H4 (cell line): ENCODE measurements at places on chromosomes 7 and 10.

DNA sequence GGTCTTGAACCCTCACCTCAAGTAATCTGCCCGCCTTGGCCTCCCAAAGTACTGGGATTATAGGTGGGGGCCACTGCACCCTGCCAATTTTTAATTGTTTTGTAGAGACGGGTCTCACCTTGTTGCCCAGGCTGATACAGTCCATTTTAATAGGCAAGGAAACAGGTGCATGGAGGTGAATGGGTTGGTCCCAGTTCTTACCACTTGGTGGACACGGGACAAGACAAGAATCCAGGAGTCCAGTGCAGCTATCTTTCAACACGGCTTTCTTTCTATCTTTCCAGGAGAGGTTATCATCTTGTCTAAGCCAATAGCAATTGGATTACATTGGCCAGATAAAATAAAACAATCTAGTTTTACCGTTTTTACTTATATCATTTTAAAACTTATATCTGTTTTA lies 23.8 kb downstream of the TCF7L2 start:
- no peak for DNase-seq

DNA sequence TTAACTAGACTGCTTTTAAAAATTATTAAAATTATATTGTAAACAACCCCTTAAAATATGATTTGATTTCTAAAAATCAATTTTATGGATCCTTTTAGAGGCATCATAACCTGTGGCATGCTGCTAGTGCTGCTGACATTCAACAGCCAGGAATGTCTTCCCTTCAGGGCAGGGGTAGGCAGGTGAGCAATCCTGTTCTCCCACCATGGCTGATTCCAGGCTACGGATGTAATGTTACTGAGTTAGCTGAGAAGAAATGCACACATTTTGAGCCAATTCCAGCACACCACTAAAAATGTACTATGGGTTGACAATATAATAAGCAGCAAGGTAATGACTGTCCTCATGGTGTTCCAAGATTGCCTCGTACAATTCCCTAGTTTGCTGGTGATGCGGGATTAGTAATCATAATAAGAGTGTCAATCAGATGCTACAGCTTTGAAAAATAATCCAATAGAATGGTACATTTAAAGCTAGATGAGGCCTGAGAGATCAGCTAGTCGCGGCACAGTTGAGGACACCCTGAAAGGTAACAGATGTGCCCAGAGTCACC lies 108.7 kb upstream of the PRR15 start:
- DNase-seq = no peak

- no peak for DNase-seq
Observed at GRCh38 chr7:105131033-105131656, 117.1 kb downstream of the KMT2E start.

DNA sequence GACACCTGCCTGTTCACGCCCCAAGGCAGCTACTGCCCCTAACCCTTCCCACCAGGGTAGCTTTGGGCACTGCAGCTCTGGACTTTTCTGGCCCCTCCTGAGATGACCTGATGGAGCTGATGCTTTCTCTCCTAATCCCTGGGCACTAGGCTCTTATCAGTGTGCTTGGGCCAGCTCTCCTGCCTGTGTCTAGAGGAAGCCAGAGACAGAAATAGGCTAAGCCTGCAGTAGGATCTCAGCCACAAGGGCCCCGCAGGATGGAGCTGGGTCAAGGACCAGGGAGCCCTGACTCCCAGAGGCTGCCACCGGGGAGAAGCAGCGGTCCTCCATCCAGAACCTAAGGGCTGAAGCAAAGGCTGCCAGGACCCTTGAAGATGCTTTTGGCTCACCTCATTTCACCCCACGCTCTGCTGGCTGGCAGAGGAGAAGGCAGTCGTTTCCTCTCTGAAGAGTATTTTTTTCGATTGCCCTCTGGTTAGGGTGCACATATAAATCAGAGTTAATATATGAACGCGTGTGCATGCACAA lies 580.8 kb downstream of the GALNT17 start:
- DNase-seq = no peak

DNA sequence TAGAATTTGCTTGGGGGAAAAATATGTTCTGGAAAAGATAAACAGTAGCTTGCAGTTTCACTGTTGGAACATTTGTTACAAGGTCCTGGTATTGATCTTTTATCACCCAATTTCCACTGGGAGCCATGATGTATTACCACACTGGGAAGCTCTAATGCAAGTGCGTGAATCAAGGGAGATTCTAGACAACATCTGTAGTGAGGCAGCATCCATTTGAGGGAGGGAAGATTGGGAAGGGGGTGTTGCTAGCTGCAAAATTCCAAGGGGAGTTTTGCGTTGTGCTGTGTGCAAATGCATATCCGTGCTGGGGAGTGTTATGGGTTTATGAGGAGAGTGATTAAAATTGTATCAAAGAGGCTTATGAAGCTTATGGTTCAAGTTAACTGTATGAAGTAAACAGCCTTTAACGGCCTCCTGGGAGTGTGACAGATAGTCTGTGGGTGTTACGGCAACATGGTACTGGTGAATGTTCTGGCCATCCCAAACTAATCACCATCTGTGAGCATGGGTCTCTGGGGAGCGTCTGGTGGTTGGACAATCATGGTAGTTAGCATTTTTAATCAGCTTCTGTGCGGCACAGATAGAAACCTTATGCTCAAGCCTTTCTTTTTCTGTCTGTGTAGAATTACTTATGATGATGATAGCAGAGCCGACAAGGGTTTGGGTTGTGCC lies 601.9 kb upstream of the GALNT17 start:
- no peak for DNase-seq

DNA sequence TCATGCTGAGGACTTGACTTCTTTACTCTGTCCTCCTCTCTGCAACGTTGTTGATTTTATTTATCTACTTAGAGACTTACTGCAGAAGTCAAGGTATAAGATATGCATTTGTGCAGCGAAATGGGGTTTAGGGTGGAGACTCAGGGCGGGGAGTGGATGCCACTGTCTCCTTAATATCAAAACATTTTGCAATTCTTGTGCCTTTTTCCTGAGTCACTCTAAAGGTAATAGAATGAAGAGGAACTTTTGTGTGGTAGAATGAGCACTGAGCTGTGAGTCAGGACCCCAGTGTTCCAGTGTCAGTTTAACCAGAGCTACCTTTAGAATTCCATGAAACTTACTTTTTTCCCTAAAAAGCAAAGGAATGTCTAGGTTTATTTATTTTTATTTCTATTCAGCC lies 78.2 kb downstream of the VTI1A start:
- no peak for DNase-seq

GRCh38 chr10:77626266-77626935 lies 11.2 kb downstream of the KCNMA1 start:
- DNase-seq = peak; percentile 63

DNA sequence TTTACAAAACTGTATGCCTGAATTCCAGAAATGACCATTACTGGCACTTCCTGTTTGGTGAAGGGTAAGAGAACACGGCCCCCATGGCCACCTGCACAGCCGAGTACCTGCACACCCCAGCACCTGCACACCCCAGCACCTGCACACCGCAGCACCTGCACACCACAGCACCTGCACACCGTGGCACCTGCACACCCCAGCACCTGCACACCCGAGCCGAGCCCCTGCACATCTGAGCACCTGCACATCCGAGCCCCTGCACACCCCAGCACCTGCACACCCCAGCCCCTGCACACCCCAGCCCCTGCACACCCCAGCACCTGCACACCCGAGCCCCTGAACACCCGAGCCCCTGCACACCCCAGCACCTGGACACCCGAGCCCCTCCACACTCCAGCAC lies 243.5 kb downstream of the DNAJB6 start:
- DNase-seq = no peak

GRCh38 chr7:128398016-128398840 lies 11.6 kb downstream of the IMPDH1 start:
- no peak for DNase-seq

DNA sequence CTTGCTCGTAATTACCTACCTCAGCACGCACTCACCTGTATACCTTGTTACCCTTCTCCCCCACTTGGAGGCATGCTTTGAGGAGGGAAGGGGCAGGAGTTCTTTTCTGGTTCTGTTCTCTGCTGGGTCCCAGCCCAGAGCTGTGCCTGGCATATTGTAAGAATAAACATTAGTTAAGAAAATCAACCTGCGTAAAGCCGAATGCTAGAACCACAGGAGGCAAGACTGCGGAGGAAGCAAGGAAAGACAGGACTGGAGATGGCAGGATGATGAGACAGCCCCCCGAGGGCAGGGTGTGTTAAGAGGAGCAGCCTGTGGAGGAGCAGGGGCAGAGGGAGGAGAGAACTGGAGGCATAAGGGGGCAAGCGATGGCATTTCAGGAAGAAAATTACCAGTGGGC lies 9.5 kb downstream of the C10orf53 start:
- DNase-seq = no peak

DNA sequence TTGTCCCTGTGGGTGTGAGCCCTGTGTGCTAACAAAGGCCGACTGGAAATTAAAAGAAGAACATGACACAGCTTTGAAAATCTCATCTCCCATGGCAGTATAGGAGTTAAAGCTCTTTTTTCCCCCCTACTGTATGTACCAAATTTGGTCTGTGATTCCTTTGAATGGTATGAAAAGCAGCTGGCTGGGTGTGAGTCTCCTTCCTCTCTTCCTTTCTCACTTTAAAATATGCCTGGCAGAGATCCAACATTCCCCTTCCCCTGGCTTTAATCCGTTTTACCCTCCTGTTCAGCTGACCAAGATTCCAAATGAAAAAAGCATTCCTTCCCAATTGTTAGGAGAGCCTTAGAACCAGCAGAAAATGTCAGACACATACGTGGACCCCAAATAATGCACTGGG lies 225.0 kb upstream of the CELF2 start:
- peak; percentile 23 for DNase-seq

GRCh38 chr7:87475359-87476178 lies at the start of gene ABCB4:
Gene ABCB4 (minus strand): TSS chr7:87475680. CDS start chr7:87475465, 215 bp downstream.
- no peak for DNase-seq

DNA sequence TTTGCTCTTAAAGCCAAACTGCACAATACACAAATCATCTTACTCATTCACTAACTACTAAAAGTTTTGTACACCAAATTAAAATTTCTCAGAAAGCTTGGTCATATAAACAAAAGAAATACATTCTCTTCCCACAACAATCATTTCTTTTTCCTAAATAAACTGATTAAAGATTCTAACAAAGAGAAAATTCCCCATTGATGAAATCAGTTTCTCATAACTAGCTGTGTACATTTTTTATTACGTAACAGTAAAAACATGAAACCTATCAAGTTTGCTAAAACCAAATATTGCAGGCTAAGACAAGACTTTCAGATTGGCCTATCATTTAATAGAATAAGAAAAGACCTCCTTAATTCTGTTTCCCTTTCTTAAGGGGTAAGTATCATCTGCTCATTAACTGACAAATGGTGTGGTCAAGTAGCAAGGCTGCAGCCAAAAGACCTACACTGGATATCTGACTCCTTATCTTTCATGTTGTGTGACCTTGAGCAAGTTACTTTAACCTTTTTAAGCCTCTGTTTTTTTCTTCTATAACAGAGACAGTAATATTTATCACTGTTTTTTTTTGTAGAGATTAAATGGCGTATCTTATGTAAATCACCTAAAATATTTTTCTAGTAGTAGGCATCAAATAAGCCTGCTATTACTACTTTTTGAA lies 22.4 kb downstream of the NAMPT start:
- DNase-seq = no peak

- no peak for DNase-seq
Observed at GRCh38 chr7:106997487-106998271, 46.8 kb upstream of the PRKAR2B start.

DNA sequence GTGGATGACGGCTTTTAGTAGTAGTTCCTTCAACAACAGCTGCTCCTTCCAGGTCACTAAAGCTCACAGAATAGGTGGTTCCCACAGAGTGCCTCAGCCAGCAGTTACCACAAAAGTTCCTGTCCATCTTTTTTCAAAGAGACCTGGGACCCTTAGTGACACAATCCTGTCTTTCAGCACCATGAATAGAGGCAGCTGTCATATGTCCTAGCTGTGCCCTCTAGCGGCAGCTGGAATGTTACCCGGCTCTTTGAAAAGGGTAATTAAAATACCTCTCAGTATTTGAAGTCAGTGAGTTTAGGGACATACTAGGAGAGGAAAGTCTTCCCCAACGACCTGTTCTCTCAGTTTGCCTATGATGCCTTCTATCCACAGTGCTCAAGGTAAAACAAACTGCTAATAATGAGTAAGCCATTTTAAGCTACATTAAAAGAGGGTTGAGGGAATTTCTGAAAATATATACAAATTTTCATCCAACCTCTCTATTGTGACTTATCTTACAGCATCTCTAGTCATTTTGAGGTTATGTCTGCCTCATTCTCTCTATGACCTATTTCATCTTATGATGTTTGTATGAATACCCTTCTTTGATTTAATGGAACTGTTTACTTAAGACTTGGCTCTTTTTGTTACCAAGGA lies 290.8 kb downstream of the NXPH1 start:
- DNase-seq = peak; percentile 72

GRCh38 chr10:15316871-15317464 lies 54.1 kb downstream of the FAM171A1 start:
- no peak for DNase-seq

DNA sequence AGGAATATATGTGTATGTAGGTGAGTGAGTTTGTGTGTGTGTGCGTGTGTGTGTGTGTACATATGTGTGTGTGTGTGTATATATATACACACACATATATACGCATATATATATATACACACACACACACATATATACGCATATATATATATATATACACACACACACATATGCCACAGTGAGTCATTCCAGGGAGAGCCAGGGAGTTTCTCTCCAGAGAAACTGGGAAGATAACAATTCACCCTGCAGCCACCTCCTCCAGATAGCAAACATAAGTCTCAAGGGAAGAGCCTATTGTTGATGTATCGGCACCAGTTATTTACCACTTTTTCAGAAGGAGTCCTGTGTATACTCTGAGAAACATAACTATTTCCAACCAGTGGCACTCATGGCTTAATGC lies 102.3 kb upstream of the STK17A start:
- DNase-seq = no peak

GRCh38 chr7:93958651-93959050 lies 37.1 kb downstream of the GNG11 start:
- no peak for DNase-seq

DNA sequence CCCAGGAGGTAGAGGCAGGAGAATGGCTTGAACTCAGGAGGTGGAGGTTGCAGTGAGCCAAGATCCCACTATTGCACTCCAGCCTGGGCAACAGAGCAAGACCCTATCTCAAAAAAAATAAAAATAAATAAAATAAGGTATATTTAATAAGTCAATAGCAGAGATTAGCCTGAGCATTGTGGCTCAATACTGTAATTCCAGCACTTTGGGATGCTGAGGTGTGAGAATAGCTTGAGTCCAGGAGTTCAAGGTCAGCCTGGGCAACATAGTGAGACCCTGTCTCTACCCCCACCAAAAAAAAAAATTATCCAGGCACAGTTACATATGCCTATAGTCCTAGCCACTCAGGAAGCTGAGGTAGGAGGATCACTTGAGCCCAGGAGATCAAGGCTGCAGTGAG lies 38.4 kb upstream of the OIT3 start:
- DNase-seq = no peak

DNA sequence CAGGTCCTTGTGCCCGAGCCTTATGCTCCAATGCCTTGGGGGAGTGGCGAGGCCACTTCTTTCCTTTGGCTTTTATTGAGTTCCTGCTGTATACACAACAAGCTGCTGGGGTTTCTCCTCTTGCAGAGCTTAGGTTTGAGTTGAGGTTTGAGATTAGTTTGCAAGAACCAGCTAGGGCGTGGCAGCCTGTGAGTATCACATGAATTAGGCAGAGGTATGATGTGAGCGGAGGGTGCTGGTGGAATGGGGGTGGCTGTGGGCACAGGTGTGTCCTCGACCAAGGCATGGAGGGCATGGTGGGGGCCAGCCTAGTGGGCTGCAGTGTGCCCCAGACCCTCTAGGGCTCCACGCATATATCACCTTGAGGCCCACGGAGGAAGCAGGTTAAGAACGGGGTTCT lies 123.3 kb downstream of the DOCK1 start:
- DNase-seq = no peak

- no peak for DNase-seq
Observed at GRCh38 chr10:131198401-131198800, 113.1 kb downstream of the TCERG1L start.
